Uterine smooth muscle cell (primary cell): ENCODE measurements at places on chromosomes 12 and 14. TPM values are rescaled to one million over a fixed set of nuclear protein-coding genes. Genes with fewer than 3 reads are reported as not detected.

Gene LMNTD1
- total RNA-seq, result 1.9 and 3.1 TPM in 2 replicates

Gene KRT75
- total RNA-seq, result not detected in 2 replicates

Gene FAM181A
- not detected in 2 replicates for total RNA-seq

Gene COQ10A
- 6.2 and 7.4 TPM in 2 replicates for total RNA-seq

Gene NXPH4
- 1.7 and 4.0 TPM in 2 replicates for total RNA-seq

Gene CFAP54
- 2.4 and 5.4 TPM in 2 replicates for total RNA-seq

Gene SLC16A7
- total RNA-seq, result 50.0 and 54.8 TPM in 2 replicates

Gene ZNF641
- total RNA-seq, result 8.6 and 12.4 TPM in 2 replicates

Gene GPR162
- 5.0 and 6.0 TPM in 2 replicates for total RNA-seq

Gene SDSL
- 7.5 and 18.4 TPM in 2 replicates for total RNA-seq

Gene ATP5MC2
- total RNA-seq, result 91.0 and 131 TPM in 2 replicates

Gene TPPP2
- total RNA-seq, result not detected in 2 replicates

Gene GALNT9
- total RNA-seq, result 0.55 and 1.2 TPM in 2 replicates

Gene AICDA
- not detected in 2 replicates for total RNA-seq

Gene BEGAIN
- total RNA-seq, result 0.87 and 1.9 TPM in 2 replicates
